Activated CD4-positive, alpha-beta T cell treated with anti-CD3 and anti-CD28 coated beads, Interleukin-2, amount 10 ng/mL, durations not matched to agents 7 days and 5 days (primary cell): ENCODE measurements at places on chromosomes 12 and 14. TPM values are rescaled to one million over a fixed set of nuclear protein-coding genes. Genes with fewer than 3 reads are reported as not detected.

Gene HOXC10
- total RNA-seq, result not detected

Gene PTPRR
- not detected for total RNA-seq

GRCh38 chr12:98149691-98150210 is 365.6 kb upstream of the TMPO start:
- no peaks in the 10 kb centered on the region for H3K36me3 ChIP-seq
- DNase-seq, result no peak
- H3K27me3 ChIP-seq, result no peaks in the 10 kb centered on the region
- no peak overlapping the region for H3K27ac ChIP-seq
- no peak overlapping the region for H3K4me3 ChIP-seq

- peaks cover 10% of the 10 kb centered on the region for H3K4me1 ChIP-seq
- H3K4me3 ChIP-seq, result no peak overlapping the region
- H3K27ac ChIP-seq, result peak overlapping the region; percentile 22
- peaks cover under 1% of the 10 kb centered on the region for H3K36me3 ChIP-seq
- peaks cover 11% of the 10 kb centered on the region for H3K27me3 ChIP-seq
- no peak for DNase-seq
Measured at GRCh38 chr14:101783260-101784016, 21.9 kb downstream of the PPP2R5C start.

- no peak overlapping the region for H3K4me3 ChIP-seq
- DNase-seq, result no peak
- H3K36me3 ChIP-seq, result peaks cover 66% of the 10 kb centered on the region
- no peak overlapping the region for H3K27ac ChIP-seq
Measured at GRCh38 chr12:109988903-109989302, 7.3 kb downstream of the GIT2 start.

DNA sequence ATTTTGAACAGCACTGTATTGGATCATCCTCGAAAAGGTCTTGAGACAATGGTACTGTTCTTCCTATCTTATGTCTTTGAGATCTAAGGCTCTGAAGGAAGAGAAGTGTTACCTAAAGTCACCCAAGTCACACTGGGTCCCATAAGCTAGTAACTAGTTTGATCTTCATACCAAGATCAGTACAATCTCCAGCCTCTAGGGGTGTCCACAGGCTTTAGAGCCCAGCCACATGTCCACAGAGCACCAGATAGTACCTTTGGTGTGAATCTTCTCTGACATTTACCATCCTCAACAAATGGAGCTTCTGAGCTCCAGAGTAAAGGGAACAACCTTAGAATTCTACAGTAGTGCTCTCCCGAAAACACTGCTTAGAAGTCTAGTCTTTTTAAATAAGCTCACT is 78.7 kb downstream of the KSR2 start:
- no peak for DNase-seq
- H3K27ac ChIP-seq, result no peak overlapping the region
- H3K27me3 ChIP-seq, result peaks cover 4% of the 10 kb centered on the region

DNA sequence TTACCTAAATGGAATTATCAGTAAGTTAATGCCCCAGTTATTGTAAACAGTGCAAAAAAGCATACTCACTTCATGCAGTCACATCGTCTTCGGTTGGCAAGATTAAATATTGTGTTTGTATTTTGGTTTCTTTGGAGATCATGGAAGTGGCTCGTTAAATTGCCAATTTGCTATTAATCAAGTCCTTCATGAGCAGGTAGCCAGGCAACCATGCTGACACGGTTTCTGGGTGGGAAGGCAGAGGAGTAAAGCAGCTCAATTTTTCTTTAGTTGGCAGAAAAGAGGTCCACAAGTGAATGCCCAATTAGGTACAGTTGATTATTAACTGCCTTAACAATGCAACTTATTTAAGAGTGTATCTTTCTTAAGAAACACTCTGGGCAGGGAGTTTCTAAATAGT is 43.9 kb downstream of the PPP4R3A start:
- H3K4me1 ChIP-seq, result peaks cover 8% of the 10 kb centered on the region
- DNase-seq, result no peak
- no peaks in the 10 kb centered on the region for H3K27me3 ChIP-seq
- no peak overlapping the region for H3K4me3 ChIP-seq

GRCh38 chr14:76050797-76051392 is 65.3 kb downstream of the IFT43 start:
- H3K27ac ChIP-seq, result no peak overlapping the region
- H3K4me3 ChIP-seq, result no peak overlapping the region
- H3K27me3 ChIP-seq, result no peaks in the 10 kb centered on the region
- peaks cover 1% of the 10 kb centered on the region for H3K4me1 ChIP-seq
- peak; percentile 71 for DNase-seq
- H3K36me3 ChIP-seq, result no peaks in the 10 kb centered on the region

- no peak for DNase-seq
- peaks cover 6% of the 10 kb centered on the region for H3K36me3 ChIP-seq
- no peak overlapping the region for H3K4me3 ChIP-seq
- peaks cover 23% of the 10 kb centered on the region for H3K27me3 ChIP-seq
- no peak overlapping the region for H3K27ac ChIP-seq
Measured at GRCh38 chr12:79955561-79955960, 20.7 kb upstream of the PPP1R12A start.

GRCh38 chr14:24051789-24052655 is at the start of gene CARMIL3:
TSS of gene CARMIL3 (plus strand) at chr14:24052009. CDS start at chr14:24052154, 145 bp downstream.
- peak; percentile 63 for DNase-seq
- H3K36me3 ChIP-seq, result no peaks in the 10 kb centered on the region
- peaks cover 21% of the 10 kb centered on the region for H3K4me1 ChIP-seq
- H3K27me3 ChIP-seq, result peaks cover 37% of the 10 kb centered on the region

- peak; percentile 32 for DNase-seq
- no peak overlapping the region for H3K4me3 ChIP-seq
- H3K27me3 ChIP-seq, result peaks cover 9% of the 10 kb centered on the region
- peaks cover 40% of the 10 kb centered on the region for H3K4me1 ChIP-seq
- no peak overlapping the region for H3K27ac ChIP-seq
- no peaks in the 10 kb centered on the region for H3K36me3 ChIP-seq
Measured at GRCh38 chr12:124736115-124737039, 127.3 kb downstream of the SCARB1 start.
